ENCODE measurements at places on chromosomes 5 and 9.

DNA sequence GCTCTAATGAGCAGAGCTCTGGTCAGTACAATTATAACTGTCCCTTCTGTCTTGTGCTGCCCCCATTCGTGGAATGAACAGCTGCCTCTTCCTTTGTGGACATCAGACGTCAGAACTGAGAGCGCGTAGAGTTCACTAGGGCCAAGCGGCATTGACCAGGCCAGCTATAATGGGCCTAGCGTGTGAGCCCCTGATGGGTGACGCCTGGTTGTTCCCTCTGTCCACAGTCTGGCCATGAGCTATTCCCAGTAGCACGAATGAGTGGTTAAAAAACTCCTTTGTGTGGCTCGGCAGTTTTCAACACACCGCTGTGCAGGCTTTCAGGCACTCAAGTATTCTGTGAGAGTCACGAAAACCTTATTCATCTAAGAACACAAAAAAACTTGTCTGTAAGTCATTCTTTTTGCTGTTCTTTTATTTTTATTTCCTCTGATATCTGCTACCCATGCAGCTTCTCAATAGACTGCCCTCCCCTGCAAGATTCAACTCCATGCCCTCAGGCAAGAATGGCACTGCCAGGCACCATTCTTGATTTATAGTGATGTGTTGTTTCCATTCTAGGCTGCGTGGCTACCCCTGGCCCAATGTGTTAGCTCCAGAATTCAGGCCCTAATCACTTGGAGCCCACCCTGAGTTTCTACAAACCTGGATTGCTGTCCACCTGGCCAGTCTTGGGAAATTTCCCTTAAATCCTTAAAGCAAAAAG is 52.5 kb downstream of the ANKDD1B start:
- no peak for DNase-seq

- no peak for DNase-seq
Measured at GRCh38 chr9:14317667-14318320, 3.9 kb upstream of the NFIB start.

DNA sequence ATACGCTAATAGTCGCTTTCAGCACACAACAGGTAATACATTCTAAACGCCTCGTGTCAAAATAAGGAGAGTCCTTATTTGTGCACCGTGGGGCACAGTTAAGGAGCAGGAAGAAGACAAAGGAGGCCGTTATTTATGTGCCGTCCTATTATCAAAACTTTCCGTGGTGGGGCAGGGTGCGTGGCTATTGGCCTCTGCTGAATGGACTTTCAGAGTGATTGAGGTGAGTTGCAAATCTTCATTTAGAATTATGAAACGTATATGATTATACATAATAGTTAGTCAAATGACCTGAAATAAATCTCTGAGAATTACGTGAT is 833 bp downstream of the C5orf24 start:
- no peak for DNase-seq

DNA sequence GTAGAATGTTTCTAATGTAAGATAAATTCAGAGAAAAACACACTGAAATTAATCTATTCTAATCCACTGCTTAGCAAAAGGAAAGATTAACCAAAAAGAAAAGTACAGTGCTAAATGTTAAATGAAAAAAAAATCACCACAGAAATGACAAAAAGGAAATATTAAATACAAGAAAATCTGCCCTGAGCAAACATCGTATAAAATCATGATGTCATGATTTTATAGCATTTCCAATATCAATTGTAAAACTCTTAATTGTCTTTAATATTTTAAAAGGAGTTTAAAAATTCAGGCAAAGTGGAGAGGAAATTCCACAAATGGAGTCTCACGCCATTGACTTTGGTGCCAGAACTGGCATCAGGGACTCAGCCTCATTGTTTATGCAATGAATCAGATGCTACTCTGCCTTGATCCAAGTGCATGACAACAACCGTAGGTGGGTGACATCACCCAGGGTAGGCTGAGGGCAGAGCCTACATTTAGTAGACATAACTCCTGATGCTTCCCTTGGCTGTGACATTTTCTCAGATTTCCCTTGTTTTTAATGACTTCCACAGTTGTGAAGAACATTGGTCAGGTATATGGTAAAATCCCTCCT is 696.8 kb downstream of the SEMA5A start:
- DNase-seq, result no peak

DNA sequence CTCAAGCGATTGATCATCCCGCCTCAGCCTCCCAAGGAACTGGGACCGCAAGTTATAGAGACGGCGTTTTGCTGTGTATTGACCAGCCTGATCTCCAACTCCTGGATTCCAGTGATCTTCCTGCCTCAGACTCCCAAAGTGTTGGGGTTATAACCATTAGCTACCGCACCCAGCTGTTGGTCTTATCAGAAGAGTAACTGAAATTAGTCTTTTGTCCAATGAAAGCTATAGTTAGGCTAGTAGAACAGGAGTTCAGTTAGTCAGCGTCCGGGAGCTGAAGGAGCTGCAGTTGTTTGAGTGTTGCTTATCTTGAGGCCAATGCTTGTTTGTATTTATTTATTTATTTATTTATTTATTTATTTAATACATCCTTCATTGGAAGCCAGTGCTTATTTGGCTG is 3.2 kb upstream of the MIGA2 start:
- DNase-seq, result no peak

DNA sequence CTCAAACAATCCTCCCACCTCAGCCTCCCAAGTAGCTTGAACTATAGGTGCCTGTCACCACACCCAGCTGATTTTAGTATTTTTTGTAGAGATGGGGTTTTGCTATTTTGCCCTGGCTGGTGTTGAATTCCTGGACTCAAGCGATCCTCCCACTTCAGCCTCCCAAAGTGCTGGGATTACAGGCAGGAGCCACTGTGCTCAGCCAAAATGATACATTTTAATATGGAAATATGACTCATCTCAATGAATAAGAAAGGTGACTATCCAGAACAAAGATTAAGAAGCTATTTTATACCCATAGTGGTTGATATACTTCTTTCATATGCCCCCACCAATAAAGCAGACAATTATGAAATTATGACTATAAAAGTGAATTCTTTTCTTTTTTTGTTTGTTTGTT is 166.2 kb downstream of the NFIB start:
- no peak for DNase-seq

GRCh38 chr9:87370049-87370685 is 127.5 kb upstream of the DAPK1 start:
- DNase-seq, result no peak

GRCh38 chr5:2575871-2576270 is 175.6 kb downstream of the IRX2 start:
- DNase-seq, result no peak

Measured in stimulated activated CD4-positive, alpha-beta T cell treated with anti-CD3 and anti-CD28 coated beads, Interleukin-1b, Interleukin-23, amount 100 ng/mL, for 1 hour (primary cell).